Activated CD4-positive, alpha-beta T cell treated with anti-CD3 and anti-CD28 coated beads, Interleukin-10, Interleukin-2, amounts not matched to agents 100 ng/mL and 50 ng/mL, durations not matched to agents 16 hours and 8 hours (primary cell): ENCODE measurements at places on chromosomes 13 and 19.

- DNase-seq, result peak; percentile 40
Measured at GRCh38 chr13:82688400-82688994, 1193.8 kb downstream of the SLITRK1 start.

GRCh38 chr13:106145997-106146864, 389.2 kb downstream of the EFNB2 start:
- DNase-seq, result no peak

GRCh38 chr13:78608688-78609463, 5.5 kb upstream of the POU4F1 start:
- DNase-seq, result no peak

- DNase-seq, result no peak
Measured at GRCh38 chr13:111467111-111467890, 146.9 kb downstream of the TEX29 start.

GRCh38 chr13:78719367-78719766, 60.4 kb upstream of the OBI1 start:
- no peak for DNase-seq

DNA sequence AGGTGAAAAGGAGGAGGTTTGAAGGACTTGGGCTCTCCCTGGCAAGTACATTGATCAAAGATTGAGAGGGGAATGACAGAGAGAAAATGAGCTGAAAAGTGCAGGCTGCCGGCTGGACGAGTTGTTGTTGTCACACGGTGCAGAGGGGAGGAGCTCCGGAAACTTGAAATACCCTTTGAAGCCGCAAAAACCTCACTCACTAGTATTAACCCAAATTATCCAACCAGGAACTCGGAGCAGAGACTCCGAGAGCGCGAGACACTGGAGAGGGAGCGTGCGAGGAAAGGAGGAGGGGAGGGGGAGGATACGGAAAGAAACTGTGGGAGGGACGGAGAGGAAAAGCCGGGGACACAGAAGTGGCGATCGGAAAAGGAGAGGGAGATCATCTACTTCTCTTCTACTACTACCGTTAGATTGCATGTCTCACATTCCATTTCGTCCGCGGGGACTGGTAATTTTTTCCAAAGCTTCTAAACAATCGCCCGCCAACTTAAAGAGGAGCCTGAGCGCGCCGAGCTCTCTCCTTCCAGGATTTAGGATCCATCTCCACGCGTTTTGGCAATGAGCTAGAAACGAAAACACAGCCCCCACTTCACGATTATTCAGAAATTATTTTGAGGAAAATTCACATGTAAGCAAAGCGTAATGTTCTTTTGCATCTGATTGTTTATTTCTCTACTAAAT, at the start of gene DACH1:
DACH1 (minus strand) TSS at position 74 of the 684 bp plus-strand sequence.
- peak; percentile 14 for DNase-seq

GRCh38 chr13:71624653-71625600, 242.1 kb downstream of the DACH1 start:
- DNase-seq, result no peak

- DNase-seq, result peak; percentile 28
Measured at GRCh38 chr19:8460516-8461298, 15.9 kb downstream of the HNRNPM start.

DNA sequence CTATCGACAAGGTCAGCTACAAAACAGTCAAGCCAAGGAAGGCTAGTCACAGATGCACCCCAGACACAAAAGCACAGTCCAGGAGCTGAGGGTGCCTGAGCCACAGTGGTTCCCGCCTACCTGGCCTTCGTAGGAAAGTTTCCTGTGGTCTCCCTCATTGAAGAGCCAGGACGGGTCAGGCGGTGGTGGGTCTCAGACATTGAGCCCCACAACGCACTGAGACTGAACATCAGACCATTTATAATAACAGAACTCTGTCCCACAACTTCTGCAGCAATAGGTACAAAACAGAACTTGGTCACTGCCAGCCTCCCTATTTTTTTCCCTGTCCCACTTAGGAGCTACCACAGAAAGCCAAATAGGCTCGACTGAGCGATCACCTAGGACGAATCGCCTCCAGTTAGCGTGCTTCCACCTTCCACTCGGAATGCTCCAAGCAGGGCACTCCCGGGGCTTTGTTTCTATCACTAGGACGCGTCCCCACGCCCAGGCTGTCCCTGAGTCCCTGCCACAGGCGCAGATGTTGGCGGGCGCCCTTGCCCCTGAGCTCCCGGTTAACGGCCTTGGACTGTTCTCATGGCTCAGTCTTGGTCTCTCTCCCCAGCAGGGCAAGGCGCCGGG, 640 bp upstream of the ZNF544 start:
- no peak for DNase-seq

GRCh38 chr19:8089664-8090601, 37.4 kb downstream of the CCL25 start:
- DNase-seq, result no peak

DNA sequence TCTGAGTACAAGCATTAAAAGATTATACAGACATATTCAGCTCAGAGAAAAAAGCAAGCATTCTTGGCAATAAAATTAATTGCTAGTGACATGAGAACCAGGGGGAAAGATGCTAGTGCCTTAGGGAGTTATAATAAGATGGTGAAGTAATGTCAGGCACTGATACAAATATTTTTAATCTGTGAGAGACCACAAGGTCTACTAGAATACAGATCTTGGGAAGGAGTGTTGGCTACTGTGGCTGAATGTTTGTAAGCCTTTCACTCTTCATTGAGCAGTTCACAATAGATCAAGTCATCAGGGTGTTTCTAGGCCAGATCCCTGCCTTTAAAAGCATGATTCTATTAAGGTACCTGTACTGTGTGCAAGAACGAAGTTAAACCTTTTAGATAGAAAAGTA, 16.4 kb downstream of the FREM2 start:
- no peak for DNase-seq

- no peak for DNase-seq
Measured at GRCh38 chr13:21465710-21466160, 6.6 kb upstream of the ZDHHC20 start.

DNA sequence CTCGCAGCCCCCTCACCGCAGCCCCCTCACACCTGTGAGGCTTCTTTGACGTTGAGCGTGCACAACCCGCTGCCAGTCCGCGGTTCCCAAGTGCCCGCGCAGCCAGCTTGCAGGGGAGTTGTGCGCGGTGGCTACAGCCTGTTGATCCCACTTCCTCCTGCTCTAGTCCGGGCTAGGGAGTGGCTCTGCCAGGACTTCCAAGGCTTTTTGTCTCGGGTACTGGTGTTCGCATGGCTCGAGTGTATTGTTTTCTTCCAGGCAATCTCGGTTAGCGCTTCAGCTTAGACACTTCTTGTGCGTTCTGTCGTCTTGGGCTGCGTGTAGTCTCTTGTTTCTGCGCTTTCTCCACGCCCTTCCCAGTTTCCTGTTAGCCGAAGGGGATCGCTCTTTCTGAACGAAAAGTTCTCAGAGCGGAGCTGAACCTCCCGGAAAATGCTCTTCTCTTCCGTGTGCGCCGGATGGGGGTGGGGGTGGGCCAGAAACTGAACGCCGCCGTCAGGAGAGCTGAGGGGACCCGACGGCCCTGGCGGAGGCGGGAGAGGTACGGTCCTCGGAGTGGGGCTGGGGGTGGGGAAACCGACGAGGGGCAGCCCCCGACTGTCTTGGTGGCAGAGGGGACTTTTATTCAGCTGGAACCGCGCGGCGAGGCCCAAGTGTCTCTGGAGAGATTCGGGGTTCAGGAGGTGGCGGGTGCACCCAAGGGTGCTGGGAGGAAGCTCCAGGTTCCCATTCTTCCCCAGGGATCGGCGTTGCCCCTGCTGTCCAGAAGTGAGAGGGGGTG, 697 bp upstream of the DGKH start:
- peak; percentile 41 for DNase-seq

DNA sequence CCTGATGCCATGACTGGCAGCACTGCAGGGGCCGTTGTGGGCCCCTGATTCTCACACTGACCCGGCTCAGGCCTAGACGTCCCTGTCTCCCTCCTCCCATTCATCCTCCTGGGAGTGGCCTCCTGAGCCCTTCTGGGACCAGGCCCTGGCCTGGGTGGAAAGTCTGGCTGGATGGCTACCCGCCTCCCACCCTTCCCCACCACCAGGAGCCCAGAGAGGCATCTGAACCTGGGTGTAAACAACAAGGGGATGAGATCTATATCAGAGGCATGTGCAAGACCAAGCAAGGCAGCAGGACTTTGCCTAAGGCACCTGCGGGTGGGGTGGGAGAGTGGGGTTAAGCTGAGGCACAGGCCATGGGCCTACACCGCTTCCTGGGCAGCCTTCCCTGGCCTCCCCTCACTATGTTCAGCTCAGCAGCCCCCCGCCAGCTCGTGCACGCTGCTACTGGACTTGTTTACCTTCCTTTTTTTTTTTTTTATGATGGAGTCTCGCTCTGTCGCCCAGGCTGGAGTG, 22.0 kb upstream of the ASPDH start:
- DNase-seq, result no peak

- DNase-seq, result no peak
Measured at GRCh38 chr13:33050161-33050560, 33.9 kb downstream of the KL start.

DNA sequence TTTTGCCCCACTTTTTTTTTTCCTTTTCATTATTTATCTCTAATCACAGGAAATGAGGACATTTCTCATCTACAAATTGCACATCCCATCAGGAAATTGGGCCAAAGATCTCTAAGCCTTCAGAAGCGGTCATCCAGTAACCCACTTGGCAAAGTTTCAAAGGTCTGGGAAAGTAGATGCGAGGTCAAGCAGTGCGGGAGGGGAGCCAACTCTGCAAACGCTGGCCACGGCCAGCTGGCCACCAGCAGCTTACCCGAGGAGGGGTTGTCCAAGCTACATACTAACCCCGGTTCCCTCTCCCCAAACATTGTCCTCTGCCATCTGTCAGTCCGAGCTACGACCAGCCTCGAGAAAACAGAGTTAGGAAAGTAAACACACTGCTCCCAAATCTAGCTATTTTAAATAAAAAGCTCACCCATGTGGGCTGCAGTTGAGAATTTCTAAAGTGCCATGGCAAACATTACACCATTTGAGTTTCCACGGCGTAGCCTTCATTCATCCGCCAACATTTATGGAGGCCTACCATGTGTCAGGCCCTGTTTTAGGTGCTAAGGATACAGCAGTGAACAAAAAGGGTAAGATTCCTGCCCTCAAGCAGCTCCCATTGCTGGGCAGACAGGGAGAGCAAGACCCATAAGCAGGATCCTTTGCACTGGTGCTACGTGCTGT, 11.5 kb downstream of the FFAR2 start:
- DNase-seq, result no peak

DNA sequence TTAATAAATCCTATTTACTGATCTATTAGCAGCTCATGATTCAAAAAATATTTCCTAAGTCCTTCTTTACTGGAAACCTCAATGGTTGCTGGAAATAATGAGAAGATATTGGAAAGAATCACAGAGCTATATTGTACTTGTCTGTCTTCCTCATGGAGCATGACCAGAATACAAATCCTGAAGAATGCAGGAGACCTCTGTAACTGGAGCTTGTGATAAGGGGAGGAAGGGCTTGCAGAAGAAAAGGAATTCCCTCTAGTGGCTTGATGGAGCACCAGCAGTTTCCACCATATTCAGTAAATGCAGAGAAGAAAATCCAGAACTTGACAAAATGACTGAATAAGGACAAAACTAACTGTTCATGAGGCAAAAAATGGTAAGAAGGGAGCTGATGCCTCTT, 1333.1 kb downstream of the EFNB2 start:
- DNase-seq, result no peak

GRCh38 chr19:33794683-33795369, 1.8 kb upstream of the KCTD15 start:
- no peak for DNase-seq

DNA sequence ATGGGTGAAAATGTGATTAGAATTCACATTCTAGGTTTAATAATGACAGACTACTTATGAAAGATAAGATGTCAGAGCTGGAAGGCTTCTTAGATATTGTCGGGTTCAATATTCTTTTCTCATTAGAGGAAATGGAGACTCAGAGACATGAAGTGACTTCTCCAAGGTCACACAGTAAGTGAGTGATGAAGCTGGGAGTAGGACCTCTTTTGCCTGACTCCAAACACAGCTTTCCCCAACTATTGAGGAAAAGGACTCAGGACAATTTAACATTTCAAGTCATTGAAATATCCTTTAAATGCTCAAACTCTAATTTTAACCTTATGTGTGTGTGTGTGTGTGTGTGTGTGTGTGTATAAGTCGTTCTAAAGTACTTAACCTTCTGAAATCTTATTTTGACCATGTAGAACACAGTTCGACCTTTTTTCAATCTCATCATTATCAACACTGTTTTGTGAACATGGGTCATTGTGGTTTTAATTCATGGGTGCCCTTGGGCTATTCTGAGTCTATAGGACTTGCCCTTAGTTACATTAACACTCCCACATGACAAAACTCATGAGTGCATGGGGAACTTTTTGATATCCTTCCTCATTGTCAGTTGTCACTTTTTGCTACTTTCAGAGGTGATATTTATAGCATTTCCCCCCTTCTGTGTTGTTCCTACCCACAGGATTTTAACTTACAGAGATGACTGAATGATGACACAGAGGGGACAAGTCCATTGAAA, 53.0 kb downstream of the LRCH1 start:
- DNase-seq, result no peak

DNA sequence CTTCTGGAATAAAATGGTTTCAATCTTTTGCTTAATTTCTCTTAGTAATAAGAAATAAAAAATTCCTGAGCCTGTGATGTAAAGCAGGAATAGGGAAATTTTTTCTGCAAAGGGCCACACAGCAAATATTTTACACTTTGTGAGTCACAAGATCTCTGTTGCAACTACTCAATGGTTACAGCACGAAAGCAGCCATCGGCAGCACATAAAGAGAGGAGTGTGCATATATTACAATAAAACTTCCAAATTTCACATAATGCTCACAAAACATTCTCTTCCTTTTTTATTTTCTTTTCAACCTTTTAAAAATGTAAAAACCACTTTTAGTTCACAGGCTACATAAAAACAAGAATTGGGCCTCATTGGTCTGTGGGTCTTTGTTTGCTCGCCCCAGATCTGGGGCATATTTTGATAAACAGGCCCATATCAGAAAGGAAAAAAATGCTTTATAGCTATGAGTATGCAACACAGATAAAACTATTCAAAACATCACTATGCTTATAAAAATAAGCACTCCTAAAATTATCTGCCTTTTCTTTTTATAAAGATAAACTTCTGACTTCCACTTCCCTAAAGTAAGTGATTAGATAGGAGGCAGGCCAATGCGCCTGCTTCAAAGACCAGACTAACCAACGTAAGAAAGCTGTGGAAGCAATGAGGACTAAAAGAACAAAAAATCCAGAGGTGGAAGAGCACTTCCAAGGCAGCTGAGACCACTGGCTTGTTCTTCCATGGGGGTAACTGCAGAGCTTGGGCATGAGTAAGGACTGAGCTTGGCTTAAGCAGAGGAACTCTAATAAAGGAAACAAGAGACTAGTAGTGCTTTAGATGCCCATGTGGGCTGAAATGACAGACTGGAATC, 26.5 kb downstream of the MYCBP2 start:
- DNase-seq, result no peak

DNA sequence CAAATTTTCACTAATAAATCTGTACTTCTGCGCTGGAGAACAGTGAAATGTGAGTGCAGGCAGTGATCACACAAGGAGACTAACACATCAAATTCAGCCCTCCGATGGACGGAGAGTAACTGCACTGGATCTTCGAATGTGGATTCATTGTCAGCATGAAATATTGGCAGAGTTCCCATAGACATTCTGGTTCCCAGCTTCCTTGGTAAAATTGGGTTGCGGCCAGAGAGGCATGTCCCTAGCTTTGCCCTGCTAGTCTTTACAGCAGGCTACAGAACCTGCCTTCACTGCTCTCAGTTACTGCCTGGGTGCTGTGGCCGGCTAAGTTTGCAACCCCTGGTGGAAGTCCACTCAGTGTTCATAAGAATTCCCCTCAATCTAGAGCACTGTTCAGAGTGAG, 32.3 kb upstream of the UQCRFS1 start:
- no peak for DNase-seq
